Activated T-cell treated with anti-CD3 and anti-CD28 coated beads, Interleukin-2, amount 50 U/mL, for 72 hours (primary cell): ENCODE measurements at places on chromosomes 11 and 22.
A peak's percentile ranks its signal among the peaks of the same experiment; 100 is the strongest.

DNA sequence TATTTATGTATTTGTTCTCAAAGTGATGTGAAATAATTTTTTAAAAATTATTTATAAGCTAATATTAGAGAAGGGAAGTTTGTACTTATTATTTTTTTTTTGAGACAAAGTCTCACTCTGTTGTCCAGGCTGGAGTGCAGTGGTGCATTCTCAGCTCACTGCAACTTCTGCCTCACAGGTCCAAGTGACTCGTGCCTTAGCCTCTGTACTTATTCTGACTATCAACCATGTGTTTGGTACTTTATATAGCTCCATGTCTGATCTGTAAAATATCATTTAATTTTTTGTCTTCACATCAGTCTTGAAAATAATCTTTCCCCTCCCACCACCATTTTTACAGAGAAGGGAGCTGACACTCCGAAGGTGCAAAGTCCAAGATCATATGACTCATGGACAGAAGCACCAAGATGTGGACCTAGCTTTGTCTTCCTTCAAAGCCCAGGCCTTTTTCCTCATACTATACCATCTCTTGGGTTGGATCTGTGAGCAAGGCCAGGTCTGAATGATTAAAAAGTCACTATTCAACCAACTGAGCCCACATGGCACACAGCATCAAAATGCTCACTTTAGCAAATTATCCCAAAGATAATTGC, 32.4 kb upstream of the EED start:
- no peaks in the 10 kb centered on the region for H3K27me3 ChIP-seq
- no peak overlapping the region for H3K4me3 ChIP-seq
- no peak for DNase-seq
- peaks cover 7% of the 10 kb centered on the region for H3K36me3 ChIP-seq
- no peak overlapping the region for H3K27ac ChIP-seq
- peaks cover 71% of the 10 kb centered on the region for H3K4me1 ChIP-seq

DNA sequence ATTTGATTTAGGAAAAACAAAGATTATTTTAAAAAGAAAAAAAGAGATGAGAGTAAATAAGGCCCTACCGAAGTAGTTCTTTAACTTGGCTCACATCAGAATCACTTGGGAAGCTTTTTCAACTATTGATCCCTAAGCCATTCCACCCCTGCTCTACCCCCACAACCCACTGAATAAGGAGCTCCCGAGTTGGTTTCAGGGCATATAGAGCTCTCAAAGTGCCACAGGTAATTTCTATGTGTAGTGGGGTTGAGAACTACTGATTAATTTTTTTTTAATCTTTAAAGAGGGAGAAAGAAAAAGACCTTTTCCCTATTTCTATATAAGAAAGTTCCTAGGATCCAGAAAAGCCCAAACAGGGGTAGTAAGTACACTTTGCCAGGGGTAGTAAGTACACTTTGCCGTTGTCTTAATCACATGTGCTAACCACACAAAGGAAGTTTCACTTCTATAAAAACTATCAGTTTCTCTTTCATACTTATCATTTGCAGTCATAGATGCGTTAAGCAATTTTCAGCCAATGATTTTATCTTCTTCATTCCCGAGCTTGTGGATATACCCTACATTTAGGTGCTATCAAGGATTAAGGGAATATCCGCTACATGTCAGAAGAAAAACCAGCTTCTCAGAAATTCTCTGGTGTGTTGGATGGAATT, 108.4 kb upstream of the ZC3H12C start:
- peak overlapping the region; percentile 35 for H3K4me3 ChIP-seq
- peaks cover 25% of the 10 kb centered on the region for H3K4me1 ChIP-seq
- no peaks in the 10 kb centered on the region for H3K27me3 ChIP-seq
- DNase-seq: no peak
- H3K27ac ChIP-seq: no peak overlapping the region

GRCh38 chr11:3123761-3124733, 41.1 kb downstream of the OSBPL5 start:
- no peak overlapping the region for H3K27ac ChIP-seq
- H3K4me3 ChIP-seq: no peak overlapping the region
- H3K36me3 ChIP-seq: no peaks in the 10 kb centered on the region

- H3K4me1 ChIP-seq: peaks cover 23% of the 10 kb centered on the region
- no peak within 1 kb of the TSS for H3K27ac ChIP-seq
- DNase-seq: peak; percentile 83
- peak within 1 kb of the TSS; percentile 70 for H3K4me3 ChIP-seq
- H3K27me3 ChIP-seq: no peaks in the 10 kb centered on the region
Observed at GRCh38 chr22:30386960-30387827, at the start of gene RNF215. RNF215 (minus strand) TSS chr22:30387411; CDS start chr22:30387313, 98 bp downstream.

DNA sequence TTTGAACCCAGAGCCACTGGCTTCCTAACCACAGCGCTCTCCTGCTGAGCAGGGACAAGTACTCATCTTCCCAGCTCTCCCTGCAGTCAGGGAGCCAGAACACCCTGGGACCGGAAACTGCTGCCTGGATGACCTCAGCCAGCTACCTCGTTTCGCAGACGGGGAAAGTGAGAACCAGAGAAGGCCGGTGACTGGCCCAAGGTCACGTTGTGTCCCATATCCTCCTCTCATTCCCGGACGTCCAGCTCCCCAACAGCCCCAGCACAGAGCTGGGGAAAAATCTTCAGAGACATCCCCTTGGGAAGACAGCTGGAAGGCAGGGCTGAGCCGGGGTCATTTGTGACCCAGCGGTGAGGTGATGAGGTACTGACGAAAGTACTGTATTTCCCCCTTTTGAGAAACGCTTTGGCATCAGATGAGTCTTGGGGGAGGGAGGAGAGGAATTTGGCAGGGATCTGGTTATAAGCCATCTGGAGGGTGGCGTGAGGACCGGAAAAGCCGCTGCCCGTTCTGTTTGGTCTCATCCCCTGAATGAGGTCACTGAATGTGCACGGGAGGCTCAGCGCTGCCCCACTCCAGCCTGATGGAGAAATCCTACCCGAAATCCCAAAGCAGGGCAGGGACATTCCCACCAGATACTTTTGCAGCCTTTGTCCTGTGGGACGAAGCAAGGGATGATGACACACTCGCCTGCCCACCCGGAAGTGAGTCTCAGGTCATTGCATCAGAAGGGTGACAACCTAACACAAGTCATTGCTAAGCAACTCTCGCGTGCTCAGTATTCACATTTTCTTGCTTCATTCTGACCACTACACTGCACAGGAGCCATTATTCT, 41.1 kb downstream of the LIF start:
- H3K27ac ChIP-seq: no peak overlapping the region
- H3K27me3 ChIP-seq: no peaks in the 10 kb centered on the region
- no peak for DNase-seq
- H3K36me3 ChIP-seq: no peaks in the 10 kb centered on the region
- no peak overlapping the region for H3K4me3 ChIP-seq

DNA sequence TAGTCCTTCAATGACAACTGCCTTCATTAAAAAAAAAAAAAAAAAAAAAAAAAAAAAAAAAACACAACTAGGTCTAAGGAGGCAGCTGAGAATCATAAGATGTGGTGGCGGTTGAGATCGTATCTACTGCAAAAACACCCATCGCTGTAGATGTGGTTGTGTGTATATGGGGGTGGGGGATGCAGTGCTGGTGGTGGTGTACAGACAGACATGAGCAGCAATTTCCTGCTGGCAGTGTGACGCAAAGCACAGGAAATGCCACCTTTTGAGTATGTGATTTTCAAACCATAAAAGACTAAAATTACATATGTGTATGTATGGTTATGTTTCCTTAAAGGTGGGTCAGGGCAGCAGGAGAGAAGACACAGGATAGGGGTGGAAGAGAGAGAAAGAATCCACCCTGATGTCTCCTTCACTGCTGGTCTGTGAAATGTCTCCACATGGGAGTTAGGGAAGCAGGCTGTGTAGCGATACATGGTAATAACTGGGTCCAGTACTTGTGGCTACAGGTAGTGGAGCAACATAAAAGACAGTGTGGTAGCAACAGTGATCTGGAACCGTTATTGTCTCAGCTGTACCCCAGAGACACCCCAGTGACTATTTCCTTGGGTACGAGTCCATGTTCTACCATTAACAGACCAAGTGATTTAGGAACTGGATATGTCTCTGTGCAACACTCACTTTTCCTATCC, 57.9 kb downstream of the SYTL2 start:
- H3K4me1 ChIP-seq: peaks cover 97% of the 10 kb centered on the region
- H3K27ac ChIP-seq: peak overlapping the region; percentile 98
- H3K4me3 ChIP-seq: peak overlapping the region; percentile 91
- peak; percentile 87 for DNase-seq
- no peaks in the 10 kb centered on the region for H3K27me3 ChIP-seq

GRCh38 chr11:34830648-34831047, 85.5 kb downstream of the APIP start:
- peaks cover 7% of the 10 kb centered on the region for H3K4me1 ChIP-seq
- DNase-seq: no peak
- no peak overlapping the region for H3K4me3 ChIP-seq
- no peak overlapping the region for H3K27ac ChIP-seq
- H3K36me3 ChIP-seq: no peaks in the 10 kb centered on the region

DNA sequence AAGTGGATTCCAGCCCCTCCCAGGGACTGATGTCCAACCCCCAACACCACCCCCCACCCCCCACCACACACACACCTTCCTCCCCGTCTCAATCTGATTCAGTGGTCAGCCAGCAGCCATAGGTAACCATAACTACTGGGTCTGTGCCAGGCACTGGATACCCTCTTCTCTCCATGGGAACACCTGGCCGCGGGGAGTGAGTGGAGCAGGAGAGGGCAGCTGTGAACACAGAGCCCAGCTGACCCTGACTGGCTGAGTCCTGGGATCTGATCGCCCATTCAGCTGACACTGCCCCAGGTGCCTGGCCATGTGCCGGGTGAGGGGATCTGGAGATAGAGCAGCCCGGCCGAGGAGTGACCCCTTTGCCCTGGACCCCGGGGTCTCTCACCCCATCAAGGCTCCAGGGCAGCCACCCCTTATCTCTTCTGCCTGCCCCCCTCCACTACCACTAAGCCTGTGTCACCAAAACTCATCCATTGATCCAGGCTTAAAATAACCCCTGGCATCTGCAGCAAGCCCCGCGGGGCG, 2.6 kb upstream of the SHISA8 start:
- H3K4me3 ChIP-seq: no peak overlapping the region
- peaks cover 42% of the 10 kb centered on the region for H3K4me1 ChIP-seq
- no peak overlapping the region for H3K27ac ChIP-seq

- H3K4me1 ChIP-seq: no peaks in the 10 kb centered on the region
- DNase-seq: no peak
- no peak overlapping the region for H3K4me3 ChIP-seq
- H3K36me3 ChIP-seq: peaks cover 2% of the 10 kb centered on the region
- H3K27ac ChIP-seq: no peak overlapping the region
Observed at GRCh38 chr22:26968859-26969523, 311.6 kb downstream of the MIAT start.
